ENCODE measurements at places on chromosomes 3 and 15.

- no peak for DNase-seq
Observed at GRCh38 chr3:188400494-188401243, 246.7 kb downstream of the LPP start.

- DNase-seq: no peak
Observed at GRCh38 chr3:157605356-157605755, 102.1 kb upstream of the VEPH1 start.

DNA sequence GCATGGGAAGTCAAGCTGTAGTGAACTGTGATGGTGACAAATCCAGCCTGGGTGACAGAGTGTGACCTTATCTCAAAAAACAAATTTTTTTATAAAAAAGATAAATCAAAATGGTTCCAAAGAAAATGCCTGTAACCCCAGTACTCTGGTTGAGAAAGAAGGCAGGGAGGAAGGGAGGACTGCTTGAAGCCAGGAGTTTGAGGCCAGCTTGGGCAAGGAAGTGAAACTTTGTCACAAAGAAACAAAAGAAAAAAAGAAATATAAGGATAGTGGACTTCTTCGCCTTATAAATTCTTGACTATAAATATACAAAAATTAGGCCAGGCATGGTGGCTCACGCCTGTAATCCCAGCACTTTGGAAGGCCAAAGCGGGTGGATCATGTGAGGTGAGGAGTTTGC, 34.1 kb downstream of the SMARCC1 start:
- no peak for DNase-seq

GRCh38 chr15:74121858-74122257, 8.5 kb upstream of the ISLR2 start:
- DNase-seq: no peak

GRCh38 chr15:93179700-93180102, 90.7 kb upstream of the RGMA start:
- no peak for DNase-seq

DNA sequence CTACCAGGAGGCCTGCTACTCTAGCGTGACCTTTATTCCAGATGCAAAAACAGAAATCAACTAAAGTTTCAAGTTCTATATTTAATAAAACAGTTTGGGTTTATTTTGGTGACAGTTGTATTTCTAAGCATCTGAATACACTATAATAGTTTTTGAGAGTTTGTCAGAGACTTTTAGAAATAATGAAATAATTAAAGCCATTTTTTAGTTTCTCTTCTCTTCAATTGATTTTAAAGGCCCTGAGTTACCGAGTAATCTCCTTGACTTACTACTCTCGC, 523.4 kb downstream of the CADM2 start:
- DNase-seq: no peak

DNA sequence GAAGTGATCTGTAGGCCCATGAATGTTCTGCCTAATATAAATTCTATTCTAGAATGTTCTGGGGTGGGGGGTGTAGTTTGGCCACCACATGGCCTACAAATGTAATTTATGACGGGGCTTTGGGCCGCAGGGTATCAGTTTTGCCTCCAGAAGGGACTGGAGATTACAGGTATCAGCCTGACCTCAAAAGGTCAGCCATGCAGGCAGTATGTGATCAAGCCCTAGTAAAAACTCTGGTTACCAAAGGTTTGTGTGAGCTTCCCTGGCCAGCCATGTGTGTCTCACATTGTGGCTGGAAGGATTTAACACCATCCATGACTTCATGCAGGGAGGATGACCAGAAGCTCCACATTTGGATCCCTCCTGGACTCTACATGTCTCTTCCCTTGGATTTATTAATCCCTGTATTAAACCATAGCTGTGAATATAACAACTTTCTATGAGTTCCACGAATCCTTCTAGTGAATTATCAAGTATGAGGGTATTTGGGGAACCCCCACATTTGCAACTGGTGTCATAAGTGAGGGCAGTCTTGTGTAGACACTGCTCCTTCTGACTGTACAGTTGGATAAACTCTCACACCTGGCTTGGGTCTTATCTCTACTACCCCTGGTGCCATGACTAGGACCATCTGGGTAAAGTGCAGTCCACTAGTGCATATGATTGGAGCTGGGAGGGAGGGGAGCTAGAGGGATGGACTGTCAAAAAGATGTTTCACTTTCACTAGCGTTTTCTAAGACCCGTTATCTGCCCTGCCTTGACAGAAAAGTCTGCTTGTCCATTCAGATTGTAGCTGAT, 50.0 kb upstream of the RFX7 start:
- DNase-seq: no peak

DNA sequence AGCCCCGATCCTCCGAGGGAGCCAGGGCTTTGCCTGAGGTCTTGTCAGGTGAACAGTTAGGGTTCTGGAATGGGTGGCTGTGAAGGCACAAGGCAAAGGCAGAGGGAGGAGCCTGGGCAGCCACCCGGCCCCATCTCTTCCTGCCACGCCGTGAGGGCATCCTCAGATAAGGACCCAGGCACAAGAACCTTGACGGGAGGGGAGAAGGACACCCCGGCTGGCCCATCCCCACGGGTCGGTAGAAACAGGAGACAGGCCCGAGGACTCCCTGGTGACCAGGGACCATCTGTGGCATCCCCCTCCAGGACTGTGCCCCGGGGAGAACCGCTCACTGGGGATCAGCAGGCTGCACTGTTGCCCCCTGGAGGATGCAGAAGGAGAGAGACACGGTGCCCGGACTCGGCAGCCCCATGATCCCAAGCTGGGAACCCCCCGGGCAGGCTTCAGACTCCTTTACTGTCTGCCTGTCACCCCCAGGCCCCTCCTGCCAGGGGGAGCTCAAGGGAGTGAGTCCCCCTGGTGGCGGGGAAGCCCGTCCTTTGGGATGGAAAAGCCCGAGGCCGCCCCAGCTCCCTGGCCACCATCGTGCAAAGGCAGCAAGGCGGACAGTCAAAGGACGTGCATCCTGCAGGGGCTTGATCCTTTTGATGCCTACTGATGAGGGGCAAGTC, 12.3 kb upstream of the PCSK6 start:
- DNase-seq: peak; percentile 40

DNA sequence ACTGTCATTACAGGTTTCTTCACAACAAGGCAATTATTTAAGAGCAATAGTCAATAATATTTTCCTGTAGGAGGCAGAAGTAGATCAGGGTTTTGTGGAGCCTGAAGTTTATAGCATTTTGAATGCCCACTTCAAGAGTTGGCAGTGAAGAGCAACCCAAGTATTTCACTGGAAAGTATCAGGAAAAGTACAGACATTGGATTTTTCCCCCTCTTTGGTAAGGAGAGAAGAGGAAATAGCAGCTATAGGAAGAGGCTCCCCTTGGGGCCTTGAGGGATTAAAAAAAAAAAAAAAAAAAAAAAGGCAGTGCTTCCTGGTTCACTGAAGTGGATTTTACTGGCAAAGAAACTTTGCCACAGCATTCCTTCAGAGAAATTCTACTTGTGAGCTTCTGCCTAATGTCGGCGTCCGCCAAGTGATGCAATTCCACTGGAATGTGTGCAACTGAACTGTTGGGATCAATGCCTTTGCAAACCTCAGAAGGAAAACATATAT, 5.7 kb upstream of the CNTN6 start:
- peak; percentile 19 for DNase-seq

GRCh38 chr3:24496529-24497482, 2.2 kb upstream of the THRB start:
- DNase-seq: peak; percentile 76

DNA sequence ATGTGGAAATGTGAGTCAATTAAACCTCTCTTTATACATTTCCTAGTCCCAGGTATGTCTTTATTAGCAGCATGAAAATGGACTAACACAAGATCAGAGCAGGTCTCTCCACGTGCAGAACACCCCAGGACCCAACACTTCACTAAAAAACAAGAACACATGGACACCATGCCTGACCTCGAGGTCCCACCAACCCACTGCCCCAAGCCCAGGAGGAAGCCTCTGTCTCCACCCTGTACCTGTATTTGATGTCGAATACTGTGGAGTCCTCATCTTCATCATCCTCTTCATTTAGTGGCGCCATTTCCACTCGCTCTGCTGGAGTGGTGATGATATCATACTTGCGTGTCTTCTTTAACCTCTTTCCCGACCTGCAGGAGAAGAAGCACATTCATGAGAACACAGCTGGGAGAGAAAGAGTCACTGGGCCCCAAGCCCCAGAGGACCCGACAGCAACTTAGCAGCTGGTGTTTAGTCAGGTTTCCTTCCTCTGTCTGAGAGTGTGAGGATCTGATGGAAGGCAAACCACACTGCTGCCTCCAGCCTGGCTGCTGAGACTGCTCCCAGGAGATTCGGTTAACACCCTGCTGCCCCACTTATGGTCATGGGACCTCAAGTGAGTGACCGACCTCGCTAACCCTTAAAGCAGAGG, 25.5 kb downstream of the FAM174B start:
- DNase-seq: no peak

- no peak for DNase-seq
Observed at GRCh38 chr3:148075771-148076716, 621.7 kb upstream of the AGTR1 start.

DNA sequence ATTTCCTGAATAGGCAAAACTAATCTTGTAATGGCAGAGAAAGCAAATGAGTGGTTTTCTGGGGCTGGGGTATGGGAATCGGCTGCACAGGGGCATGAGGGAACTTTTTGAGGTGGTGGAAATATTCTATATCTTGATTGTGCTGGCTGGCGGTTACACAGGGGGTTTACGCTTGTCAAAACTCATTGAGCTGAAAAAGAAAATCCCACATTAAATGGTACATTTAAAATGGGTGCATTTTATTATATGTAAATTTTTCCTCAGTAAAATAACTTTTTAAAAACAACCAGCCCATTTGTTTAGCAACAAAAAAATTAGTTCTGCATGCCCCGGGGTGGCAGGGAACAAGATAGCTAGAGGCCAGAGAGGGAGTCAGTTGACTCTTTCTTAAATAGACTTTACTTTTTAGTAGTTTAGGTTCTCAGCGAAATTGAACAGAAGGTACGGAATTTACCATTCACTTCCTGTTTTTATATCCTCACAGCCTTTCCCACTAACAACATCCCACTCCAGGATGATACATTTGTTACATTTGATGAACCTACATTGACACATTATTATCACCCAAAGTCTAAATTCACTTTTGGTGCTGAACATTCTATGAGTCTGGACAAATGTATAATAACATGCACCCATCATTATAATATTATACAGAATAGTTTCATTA, 41.2 kb upstream of the BCL2A1 start:
- no peak for DNase-seq

DNA sequence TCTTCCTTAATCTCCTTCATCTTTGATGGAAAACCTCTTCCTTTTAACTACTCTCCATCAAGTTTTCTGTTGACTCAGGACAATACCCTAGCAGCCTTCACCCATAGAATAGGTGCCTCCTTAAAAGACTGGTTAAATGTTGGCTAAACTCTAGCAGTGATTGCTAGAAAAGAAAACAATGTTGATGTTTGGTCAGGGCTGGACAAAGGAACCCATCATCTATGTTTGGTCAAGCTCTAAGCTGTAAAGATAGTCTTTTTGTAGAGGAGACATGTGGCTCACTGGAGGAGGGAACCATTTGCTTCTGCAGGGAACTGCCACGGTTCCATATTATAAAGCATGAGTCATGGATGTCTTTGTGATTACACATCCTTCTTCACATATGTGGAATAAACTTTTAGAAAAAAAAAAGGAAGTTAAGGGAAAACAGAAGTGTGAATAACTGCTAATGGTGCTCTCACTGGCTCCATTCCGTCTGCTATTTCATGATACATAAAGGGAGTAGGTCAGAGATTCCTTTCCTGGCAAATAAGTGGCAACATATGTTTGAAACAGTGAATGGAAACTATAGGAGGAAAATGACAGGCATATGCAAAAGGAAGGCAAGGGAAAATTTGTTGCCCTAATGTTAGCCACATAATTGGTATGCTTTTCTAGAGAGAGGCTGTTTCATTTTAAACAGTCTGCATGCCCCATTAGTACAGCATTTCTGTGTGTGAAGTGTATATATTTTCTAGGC, 78.2 kb downstream of the CMSS1 start:
- no peak for DNase-seq

GRCh38 chr3:118907909-118908308, 126.7 kb downstream of the IGSF11 start:
- no peak for DNase-seq

DNA sequence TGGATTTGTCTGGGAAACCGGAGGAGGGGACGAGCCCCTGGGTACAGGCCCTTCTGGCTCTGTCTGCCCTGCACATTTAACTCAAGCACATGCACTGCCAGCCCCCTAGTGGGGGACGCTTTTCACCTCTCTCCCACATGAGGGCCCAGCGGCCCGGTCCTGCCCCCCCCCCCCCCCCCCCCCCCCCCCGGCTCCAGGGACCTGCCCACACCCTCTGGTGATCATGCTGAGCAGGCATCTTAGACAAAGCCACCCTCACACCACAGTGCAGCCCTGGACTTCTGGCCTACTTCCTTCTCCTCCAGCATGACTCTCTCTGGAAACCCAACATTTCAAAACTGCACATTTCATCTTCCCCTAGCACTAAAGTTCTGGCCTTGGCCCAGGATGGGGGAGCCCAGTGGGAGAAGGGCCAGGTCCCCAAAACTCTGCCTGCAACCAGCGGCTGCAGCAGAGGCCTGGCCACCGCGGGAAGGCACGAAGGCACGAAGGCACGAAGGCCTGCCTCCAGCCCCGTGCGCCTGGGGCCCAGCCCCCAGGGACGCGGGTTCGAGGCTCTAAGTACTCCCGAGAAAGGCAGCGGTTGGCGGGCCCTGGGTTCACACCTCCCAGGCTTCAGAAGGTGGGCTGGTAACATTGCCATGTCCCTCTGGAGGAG, 14.1 kb downstream of the KLF15 start:
- DNase-seq: peak; percentile 33

GRCh38 chr3:85912980-85913379, 954.2 kb downstream of the CADM2 start:
- no peak for DNase-seq

- no peak for DNase-seq
Observed at GRCh38 chr3:25084016-25084415, 344.0 kb upstream of the RARB start.

DNA sequence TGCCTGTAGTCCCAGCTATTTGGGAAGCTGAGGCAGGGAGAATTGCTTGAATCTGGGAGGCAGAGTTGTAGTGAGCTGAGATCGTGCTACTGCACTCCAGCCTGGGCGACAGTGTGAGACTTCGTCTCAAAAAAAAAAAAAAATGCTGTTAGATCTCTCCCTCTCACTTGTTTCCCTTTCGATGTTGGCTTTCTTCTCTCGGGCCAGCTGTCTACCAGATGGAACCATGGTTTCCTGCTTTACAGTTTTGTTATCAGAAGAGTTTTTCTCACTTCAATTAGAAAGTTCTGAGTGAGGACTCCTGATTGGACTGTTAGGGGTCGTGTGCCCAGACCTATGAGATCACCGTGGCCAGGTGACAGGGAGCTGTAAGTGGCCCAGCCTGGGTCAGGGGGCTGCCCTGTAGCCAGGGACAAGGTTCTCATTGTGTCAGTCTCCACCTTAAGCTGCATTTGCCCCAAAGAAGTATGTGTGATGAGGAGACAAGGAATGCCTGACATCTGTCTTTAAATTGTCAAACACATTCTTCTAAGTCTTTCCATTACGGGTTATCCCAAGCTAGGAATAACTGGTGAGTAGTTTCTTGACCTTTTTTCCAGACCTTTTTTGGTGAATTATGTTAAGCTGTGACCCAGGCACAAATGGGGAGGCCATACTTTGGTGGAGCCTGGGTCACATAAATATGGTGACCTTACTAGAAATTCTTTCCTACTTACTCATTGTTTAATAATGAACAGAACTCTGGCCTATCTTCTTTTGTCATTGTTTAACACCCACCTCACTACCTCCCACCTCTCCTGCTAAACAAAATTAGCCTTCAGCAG, 25.2 kb downstream of the SNAPC5 start:
- no peak for DNase-seq
